Stimulated activated CD4-positive, alpha-beta T cell treated with anti-CD3 and anti-CD28 coated beads, Interleukin-2, amount 100 ng/mL, for 4 hours (primary cell): ENCODE measurements at places on chromosomes 1 and 21.
A peak's percentile ranks its signal among the peaks of the same experiment; 100 is the strongest.

GRCh38 chr1:155242805-155243358 is 12.4 kb downstream of the ENTREP3 start:
- DNase-seq: no peak

GRCh38 chr1:36603461-36603860 is 120.7 kb upstream of the CSF3R start:
- no peak for DNase-seq

- DNase-seq: no peak
Observed at GRCh38 chr1:21530368-21531016, 21.3 kb downstream of the ALPL start.

DNA sequence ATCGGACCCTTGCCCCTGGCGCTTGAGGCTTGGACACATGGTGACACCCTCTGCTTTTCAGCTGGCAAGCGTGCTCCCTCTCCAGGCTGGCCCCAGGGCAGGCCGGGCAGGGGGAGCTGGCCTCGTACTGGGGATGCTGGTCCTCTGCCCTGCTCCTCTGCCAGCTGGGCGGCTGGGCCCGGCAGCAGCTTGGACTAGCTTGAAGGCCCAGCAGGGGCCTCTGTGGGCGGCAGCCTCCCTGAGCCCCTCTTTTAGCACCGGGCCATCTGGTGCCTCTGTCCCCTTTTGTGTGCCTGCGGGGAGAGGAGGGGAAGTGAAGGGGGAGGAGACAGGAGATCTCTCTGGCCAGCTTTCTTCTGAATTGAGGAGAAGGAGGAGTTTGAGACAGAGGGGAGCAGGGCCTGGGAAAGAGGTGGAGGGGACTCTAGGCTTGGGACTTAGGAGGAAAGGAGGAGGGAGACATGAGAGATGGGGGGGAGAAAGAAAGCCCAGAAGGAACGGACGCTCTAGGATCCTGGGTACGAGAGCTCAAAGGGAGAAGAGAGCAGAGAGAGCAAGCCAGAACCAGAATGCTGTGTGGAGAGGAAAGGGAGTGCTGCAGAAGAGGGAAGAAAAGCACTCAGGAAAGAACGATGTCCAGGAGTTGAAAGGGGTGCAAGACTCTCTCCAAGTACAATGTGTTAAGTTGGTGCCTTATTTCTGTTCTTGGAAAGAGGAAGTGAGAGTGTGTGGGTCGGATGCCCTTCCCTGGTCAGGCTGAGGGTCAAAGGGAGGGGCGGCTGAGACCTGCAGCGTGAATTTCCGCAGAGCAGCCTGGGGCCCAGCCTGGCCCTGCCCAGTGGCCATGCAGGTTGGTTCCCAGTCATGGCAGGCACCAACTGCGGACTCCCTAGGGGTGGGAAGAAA is 40.3 kb downstream of the IER5 start:
- DNase-seq: no peak

- peak; percentile 51 for DNase-seq
Observed at GRCh38 chr1:111596499-111596898, 23.1 kb upstream of the RAP1A start.

DNA sequence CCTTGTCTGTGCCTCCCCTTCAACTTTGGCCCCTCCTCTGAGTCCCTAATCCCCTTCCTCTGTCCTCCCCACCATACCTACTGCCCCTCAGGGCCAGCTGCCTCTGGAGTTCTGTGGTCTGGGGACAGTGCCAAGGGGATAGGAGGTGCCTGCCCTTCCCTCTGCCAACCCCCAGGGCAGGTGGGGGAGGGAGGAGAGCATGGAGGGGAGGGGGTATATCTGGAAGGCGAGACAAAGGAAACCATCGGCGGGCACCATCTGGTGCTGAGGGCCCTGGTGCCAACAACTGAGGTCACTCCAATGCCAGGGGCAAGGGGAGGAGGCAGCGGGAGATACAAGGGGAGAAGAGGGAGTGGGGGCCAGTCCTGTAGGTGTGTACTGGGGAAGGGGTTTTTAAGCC is 9.6 kb downstream of the RAB25 start:
- DNase-seq: no peak

DNA sequence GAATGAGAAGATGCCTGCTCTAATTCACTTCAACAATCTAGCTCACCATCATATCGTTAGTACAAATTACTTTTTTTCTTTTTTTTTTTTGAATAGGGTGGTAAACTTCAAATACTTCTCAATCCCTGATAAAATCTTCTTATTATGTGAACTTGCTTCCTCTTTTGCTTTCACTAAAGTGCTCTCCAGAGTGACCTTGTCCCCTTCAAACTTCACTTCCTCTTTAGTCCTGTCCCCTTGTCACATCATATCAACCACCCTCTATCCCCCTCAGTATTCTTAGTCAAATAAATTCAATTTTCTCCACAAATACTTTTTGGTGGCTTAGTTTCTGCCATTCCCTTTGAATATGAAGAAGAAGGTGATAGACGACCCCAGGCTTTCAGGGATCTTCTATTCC is 124.9 kb upstream of the PLXNA2 start:
- DNase-seq: no peak

DNA sequence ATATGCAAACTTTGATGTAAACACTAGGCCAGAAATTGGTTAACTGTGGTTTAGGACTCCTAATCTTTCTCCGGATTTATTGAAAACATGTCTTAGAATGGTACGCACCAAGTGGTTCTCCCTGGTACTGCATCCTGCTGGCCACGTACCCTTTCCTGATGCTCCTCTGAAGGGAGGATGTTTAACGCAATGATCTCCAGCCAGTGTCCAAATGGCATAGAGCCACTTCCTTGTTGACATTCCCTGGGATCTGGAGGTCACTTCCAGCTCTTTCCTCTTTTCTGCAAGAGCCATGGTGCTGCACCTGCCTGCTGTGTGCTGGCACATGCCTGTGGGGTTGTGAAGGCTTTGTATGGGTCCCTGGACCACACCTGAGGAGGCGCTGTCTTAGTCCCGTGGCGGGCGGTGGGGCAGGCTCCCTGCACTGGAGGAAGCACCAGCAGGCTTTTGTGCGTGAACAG is 53.9 kb downstream of the GALNT2 start:
- DNase-seq: no peak
